ENCODE measurements at places on chromosomes 13 and 19.
A peak's percentile ranks its signal among the peaks of the same experiment; 100 is the strongest.

- peak; percentile 32 for DNase-seq
These were observed 309.3 kb upstream of the MAB21L1 start for GRCh38 chr13:35785576-35786303.

GRCh38 chr13:113350065-113350937, 13.6 kb downstream of the GRTP1 start:
- DNase-seq: no peak

- DNase-seq: no peak
These were observed 55.7 kb upstream of the ABCC4 start for GRCh38 chr13:95356916-95357315.

GRCh38 chr13:75285310-75285709, 196.7 kb downstream of the TBC1D4 start:
- DNase-seq: no peak

GRCh38 chr13:112270951-112271350, 105.2 kb upstream of the SPACA7 start:
- no peak for DNase-seq

Measured in NCI-H1092 (cell line).